AG04450 (cell line): ENCODE measurements at places on chromosomes 13 and 19. TPM values are rescaled to one million over a fixed set of nuclear protein-coding genes. Genes with fewer than 3 reads are reported as not detected.

- no peak for DNase-seq
These were observed 108.6 kb downstream of the AKAP11 start for GRCh38 chr13:42380420-42381164.

The ACER1 gene
- polyA plus RNA-seq: not detected in 2 replicates

GRCh38 chr19:55041244-55041626 is 3.2 kb upstream of the GP6 start:
- DNase-seq: no peak

DNA sequence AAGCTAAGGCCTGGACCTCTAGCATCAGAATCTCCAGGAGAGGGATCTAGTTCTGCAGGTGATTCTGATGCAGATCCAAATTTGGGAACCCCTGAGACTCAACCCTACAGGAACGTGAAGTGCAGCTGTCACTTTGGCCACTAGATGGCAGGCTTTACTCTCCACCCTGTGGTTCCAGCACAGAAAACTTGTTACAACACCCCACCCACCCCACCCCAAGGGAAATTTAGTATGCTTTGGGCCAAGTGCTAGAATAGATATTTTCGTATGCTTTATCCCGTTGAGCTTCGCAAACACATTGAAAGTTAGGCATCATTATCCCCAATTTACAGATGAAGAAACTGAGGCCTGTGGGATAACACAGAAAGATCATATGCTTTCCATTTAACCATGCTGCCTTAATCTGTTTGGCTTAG is 232.0 kb downstream of the B3GLCT start:
- DNase-seq: no peak

DNA sequence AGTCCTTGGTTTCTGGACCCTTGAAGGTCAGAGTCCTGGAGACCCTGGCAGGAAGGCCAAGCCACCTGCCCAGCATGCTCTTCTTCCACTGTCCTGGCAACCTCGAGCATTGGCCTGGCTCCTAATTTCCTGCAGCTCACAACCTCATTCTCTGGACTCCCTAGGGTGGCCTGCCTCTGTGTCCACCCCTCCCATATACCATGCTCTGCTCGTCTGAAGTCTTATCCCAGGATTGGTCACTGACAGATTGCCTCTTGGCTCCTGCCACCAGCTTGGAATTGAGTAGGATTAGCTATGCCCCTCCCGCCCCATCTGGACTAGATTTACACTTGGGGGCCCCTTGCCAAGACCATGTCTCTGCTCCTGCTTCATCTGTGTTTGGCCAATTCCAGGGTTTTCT is 17.1 kb upstream of the WASF3 start:
- no peak for DNase-seq

The HSPB6 gene
- polyA plus RNA-seq: 31.7 and 46.5 TPM in 2 replicates

DNA sequence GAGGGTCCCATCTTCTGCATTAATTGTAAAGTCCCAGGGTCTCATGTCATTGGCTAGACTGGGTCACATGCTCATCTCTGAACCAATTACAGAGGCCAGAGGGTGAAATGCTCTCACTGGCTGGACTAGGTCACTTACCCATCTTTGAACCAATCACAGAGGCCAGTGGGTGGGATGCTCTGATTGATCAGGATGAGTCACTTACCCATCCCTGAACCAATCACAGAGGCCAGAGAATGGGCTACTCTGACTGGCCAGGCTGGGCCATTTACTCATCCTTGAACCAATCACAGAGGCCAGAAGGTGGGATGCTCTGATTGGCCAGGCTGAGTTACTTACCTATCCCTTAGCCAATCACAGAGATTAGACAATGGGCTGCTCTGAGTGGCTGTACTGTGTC is 5.3 kb downstream of the MISP start:
- DNase-seq: no peak

DNA sequence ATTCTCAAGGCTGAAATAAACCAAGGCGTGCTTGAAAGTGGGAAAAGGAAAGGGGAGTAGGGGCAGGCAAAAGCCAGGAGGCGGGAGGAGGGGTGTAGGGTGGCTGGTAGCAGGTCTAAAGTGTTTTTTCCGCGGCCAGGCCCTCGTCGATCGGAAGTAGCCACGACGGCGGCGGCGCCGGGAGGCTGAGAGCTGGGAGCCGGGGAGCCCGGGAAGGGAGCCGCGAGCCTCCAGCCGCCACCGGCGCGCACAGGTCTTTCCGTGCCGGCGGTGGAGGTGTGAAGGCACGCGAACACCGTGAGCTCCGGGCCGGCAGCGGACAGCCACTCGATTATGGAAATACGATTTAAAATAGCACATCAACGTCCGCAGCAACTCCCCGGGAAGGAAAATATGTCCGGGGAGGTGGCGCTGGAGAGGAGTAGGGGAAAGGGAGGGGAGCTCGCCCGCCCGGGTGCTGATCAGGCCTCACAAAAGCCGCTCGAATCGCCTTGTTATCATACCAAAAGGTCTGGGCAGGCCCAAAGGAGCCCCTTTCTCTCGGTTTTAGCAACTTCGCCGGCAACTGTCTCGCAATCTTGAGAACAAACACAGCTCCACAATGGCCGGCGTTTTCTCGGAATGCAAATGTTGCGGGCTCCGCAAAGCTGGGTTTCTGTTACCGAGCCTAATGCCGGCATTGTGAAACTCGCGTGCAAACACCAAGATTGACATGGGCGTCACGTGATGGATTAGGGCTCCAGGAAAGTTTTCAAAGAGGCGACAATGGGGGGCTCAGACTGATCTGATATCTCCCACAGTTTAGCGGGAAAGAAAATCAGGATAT is 2.9 kb upstream of the PCDH8 start:
- no peak for DNase-seq

DNA sequence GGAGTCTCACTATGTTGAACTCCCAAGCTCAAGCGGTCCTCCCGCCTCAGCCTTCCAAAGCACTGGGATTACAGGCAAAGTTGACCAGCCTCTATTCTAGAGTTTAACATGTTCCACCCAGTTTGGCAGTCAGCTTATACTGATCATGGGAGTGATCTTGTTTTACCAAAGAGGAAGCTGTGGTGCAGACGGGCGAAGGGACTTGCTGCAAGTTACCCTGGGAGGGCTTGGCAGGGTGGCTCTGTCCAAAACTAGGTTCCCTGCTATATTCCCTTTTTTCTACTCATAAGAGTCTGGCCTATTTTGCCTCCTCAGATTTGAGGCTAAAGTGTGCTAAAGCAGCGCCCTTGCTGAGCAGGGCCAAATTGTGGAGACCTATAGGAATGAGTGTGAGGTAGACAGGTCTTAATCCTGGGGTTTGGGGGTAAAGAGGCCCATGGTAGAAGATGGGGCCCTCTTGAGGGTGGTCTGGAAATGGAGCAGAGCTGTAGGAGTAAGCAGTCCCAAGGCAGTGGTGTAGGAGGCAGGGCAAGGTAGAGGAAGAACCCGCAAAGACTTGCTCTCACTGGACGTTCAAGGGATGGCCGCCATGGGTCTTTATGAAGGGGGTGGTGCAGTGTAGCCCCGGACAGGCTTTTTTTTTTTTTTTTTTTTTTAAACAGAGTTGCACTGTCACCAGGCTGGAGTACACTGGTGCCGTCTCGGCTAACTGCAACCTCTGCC is 3.3 kb downstream of the RPS19 start:
- DNase-seq: no peak

- no peak for DNase-seq
These were observed 19.4 kb upstream of the ZNF69 start for GRCh38 chr19:11868188-11868587.

DNA sequence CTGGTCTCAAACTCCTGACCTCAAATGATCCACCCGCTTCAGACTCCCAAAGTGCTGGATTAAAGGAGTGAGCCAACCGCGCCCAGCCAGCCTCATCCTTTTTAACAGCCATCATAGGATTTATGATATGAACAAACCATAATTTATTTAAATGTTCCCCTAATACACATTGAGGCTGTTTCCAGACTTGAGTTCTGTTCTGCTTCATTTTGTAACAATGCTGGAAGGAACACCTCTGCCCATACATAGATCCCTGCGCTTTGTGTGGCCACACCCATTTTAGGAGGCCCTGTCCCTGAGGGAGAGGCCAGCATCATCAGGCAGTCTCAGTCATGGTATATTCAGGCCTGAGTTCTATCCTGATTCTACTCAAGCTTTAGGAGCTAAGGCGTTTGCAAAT is 35.9 kb downstream of the TPT1 start:
- DNase-seq: no peak

The SGCG gene
- 0.05 and 0.10 TPM in 2 replicates for polyA plus RNA-seq

- DNase-seq: no peak
These were observed 1.7 kb upstream of the PSMC4 start for GRCh38 chr19:39969266-39969665.

- no peak for DNase-seq
These were observed 609 bp downstream of the EPS15L1 start for GRCh38 chr19:16470911-16471811.

The RNASEH2B gene
- 22.2 and 31.9 TPM in 2 replicates for polyA plus RNA-seq

The KIR3DL2 gene
- polyA plus RNA-seq: not detected in 2 replicates

The ZNF701 gene
- polyA plus RNA-seq: 6.6 and 8.2 TPM in 2 replicates

DNA sequence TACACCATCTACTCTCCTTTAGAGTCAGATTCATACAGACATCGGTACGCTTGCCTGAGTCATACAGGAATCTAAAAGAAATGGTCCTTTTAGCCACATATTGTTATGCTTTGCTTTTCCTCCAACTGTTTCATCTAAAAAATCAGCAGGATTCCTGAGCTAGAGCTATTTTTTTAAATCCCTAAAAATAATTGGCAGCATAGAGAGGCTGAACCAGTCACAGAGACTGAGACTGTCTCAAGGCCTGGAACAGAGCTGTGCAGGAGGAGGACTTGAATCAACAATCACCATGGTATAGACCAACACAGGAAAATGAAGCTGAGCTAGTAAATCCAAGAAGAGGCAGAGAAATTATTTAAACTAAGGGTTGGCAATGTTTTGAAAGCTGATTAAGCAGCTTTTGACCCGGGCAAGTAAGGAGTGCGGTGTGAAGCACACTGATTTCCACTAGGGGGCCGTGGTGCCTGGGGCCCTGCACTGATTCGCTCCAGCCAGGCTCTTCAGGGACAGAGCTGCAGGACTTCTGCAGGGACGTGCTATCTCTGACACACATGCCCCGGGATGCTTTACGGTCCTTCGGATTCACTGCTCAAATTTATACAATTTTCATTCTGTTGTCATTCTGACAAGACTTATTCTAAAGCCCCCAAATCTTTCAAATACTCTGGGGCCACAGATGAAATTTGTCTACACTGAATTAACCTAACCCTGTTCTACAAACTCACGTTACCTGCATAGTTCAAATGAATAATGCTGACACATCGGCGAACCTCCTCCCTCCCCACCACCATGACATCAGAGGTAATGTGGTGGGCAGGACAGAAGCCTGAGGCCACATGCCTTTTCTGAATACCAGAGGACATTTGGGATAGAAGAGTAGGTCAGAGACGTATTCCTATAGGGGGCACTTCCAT is 87.6 kb upstream of the SLC15A1 start:
- no peak for DNase-seq

GRCh38 chr19:22332924-22333323 is 46.7 kb downstream of the ZNF729 start:
- no peak for DNase-seq

- no peak for DNase-seq
These were observed 1.2 kb downstream of the ZNF784 start for GRCh38 chr19:55623130-55623529.

GRCh38 chr13:60509601-60510386 is 112.8 kb downstream of the TDRD3 start:
- DNase-seq: no peak

The CCDC70 gene
- polyA plus RNA-seq: not detected in 2 replicates

GRCh38 chr13:112940236-112940635 is 28.8 kb upstream of the MCF2L start:
- DNase-seq: no peak

- peak; percentile 54 for DNase-seq
These were observed 62.1 kb downstream of the DGKH start for GRCh38 chr13:42110410-42111155.

The PCSK4 gene
- 0.40 TPM in 2 replicates for polyA plus RNA-seq

GRCh38 chr13:43307921-43308433 is 284.6 kb downstream of the DNAJC15 start:
- DNase-seq: peak; percentile 59

The ADGRE2 gene
- polyA plus RNA-seq: 0.12 TPM in 1 of 2 replicates, not detected in the other

DNA sequence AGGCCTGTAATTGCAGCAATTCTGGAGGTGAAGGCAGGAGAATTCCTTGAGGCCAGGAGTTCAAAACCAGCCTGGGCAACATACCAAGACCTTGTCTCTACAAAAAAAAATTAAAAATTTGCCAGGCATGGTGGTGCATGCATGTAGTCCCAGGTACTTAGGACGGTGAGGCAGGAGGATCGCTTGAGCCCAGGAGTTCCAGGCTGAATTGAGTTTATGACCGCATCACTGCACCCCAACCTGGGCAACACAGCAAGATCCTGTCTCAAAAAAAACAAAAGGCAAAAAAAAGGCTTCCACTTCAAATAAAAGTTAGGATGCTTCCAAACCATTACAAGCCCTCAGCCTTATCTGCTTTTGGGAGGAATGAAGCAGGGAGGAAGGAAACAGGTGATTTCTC is 5.2 kb downstream of the ZNF577 start:
- DNase-seq: no peak

DNA sequence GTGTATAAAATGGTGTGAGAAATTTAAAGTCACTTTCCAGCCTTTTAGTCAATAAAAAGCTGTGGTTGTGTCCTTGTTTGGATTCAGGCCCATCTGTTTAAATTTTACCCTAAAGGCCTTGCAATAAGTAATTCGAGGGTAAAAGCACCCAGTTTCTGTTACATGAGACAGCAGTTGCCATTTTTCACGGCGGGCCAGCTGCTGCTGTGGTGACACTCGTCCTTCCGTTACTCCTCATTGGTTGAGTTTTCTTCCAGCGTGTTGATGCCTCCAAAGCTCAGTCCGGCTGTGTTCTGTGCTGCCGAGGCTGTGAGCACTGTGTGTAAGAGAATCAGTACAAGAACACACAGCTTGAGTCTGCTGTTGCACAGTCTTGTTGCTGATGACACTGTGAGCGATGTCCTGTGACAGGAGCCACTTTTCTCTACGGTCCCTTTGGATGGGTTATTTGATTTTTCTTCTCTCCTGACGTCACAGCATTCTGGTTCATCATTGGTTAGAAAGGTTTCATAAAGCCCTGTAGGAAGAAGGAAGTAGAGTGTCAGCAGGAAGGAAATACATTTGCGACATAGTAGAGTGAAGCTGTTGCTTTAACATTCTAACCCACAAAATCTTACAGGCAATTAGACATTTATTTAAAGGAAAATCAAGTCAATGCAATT is 602.5 kb upstream of the ARGLU1 start:
- DNase-seq: no peak

- DNase-seq: no peak
These were observed 12.1 kb upstream of the LGALS13 start for GRCh38 chr19:39590265-39590664.

The ZNF700 gene
- 6.6 and 8.4 TPM in 2 replicates for polyA plus RNA-seq

DNA sequence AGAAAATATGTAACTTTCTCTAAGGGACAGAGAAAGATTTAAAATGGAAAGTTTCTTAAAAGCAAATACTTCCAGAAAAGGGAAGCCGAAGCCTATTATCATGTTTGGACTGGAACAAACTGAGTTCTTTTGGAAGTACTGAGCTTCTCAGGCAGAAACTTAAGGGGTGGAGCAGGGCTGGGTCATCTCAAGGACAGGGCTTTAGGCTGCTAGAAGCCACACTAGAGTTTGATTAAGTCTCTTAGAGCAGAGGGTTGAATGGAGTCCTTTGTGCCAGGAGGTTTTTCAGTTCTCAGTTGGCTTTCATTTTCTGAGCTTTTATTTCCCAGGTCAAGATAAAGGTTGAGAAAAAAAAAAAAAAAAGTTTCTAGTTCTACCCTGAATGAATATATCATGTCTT is 432.7 kb downstream of the SLITRK5 start:
- no peak for DNase-seq

The CEACAM8 gene
- polyA plus RNA-seq: not detected in 2 replicates
